Activated CD8-positive, alpha-beta memory T cell treated with anti-CD3 and anti-CD28 coated beads for 1 hour (primary cell): ENCODE measurements at places on chromosomes 7 and 10.

- DNase-seq, result no peak
These were observed 25.1 kb downstream of the CRHR2 start for GRCh38 chr7:30657131-30657530.

- no peak for DNase-seq
These were observed 148.2 kb downstream of the KCND2 start for GRCh38 chr7:120421151-120421651.

- no peak for DNase-seq
These were observed 23.2 kb upstream of the HIBADH start for GRCh38 chr7:27685893-27686292.

DNA sequence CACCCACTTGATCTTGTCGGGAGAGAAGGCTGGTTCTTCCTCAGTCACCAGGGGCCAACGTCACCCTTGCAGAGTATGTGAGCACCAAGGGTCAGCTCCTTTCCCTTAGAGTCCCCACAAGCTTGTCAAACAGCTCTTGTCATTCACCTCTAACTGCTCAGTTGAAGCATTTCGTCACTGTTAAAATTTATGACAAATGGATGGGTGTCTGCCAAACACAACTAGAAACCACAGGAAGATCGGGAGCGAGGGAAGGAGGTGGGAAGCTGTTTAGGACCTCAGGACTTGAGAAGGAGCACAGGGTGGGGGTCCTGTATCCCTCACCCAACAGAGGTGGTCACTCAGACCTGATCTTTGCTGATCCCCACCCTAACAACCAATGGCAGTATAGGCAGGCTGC lies 373.3 kb upstream of the IGFBP3 start:
- DNase-seq, result no peak

- DNase-seq, result no peak
These were observed 58.1 kb downstream of the ITGA8 start for GRCh38 chr10:15661574-15661973.

GRCh38 chr7:123327661-123328060 lies 127.9 kb upstream of the SLC13A1 start:
- DNase-seq, result no peak

DNA sequence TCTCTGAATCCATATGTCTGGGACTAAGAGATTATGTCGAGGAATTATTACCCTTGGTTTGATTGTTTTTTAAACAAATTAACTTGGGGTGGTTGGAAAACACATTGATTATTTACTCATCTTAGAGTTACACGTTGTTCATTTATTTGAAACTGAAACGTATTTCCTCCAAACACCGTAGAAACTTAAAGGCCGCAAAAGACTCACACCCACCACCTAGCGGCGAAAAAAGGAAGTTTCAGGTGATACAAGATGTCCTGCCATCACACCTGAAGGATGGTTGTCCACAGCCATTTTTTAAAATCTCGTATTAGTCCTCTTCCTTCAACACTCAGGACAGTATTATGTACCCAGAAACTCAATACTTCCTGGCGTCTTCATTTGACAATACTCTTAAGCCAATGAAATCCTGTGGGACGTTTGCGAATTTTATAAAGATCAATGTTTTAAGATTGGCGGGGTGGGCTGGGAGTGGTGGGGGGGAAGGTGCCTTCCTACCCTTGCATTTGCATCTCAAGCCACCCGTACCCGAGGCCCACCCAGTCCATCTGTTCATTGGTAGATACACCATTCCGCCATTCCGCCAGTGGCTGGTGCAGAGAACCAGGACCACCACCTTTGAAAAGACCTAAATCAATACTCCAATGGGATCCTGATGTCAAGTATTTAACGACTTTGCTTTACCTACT lies 1.4 kb upstream of the LCOR start:
- peak; percentile 49 for DNase-seq
